ENCODE measurements at places on chromosomes 11 and 22. TPM values are rescaled to one million over a fixed set of nuclear protein-coding genes. Genes with fewer than 3 reads are reported as not detected.

The TSPAN32 gene
- total RNA-seq = 0.33 TPM

The GGT1 gene
- total RNA-seq = 1.1 TPM

The OR2D2 gene
- total RNA-seq = not detected

The PSMC3 gene
- total RNA-seq = 128 TPM

The IFITM10 gene
- 2.2 TPM for total RNA-seq

All from fibroblast of the aortic adventitia (primary cell).